ENCODE measurements at places on chromosomes 3 and 15.

DNA sequence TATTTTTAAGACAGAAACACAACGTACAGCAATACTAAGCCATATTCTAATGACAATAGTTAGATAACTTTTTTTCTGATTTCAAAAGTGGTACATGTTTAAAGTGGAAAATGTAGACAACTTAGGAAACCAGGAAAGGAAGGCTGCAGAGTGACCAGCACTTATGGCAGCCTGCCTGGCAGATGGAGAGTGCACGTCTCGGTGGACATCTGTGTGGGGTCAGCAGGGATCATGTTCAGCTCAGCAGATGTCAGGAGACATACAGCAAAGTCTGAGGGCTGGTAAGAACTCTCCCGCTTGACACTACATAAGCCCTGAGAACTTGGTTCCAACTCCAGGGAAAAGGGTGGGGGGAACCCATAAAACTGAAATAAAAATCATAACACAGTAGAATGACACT, 128.6 kb upstream of the ADPGK start:
- DNase-seq: no peak

GRCh38 chr15:92623435-92623834, 32.1 kb downstream of the FAM174B start:
- peak; percentile 20 for DNase-seq

DNA sequence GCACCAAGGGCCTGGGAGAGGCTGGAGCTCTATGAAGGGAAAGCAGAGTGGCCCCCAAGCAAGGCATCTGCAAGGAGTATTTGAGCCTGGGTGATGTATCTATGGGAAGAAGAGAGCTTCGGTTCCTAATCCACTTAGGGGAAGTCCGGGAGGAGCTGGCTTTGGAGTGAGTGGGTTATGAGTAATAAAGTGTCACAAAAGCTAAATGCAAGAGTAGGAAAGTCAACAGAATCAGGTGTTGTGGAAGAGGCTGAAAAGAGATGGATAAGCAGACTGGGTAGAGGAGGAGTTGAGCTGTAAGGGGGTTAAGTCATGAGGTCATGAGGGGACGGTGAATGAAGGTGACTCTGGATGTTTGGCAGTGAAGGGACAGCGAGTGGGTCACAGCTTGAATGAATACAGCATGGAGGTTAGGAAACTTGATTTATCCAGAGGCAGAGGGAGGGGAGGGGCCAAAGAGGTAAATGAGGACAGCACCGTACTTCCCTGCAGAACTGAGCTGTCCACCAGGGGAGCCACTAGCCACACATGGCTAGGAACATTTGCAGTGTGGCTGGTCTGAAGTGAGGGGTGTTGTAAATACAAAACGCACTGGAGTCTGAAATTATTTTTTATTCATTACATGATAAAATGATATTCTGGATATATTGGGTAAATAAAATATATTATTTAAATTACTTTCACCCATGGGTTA, 83.3 kb downstream of the ADCY5 start:
- DNase-seq: peak; percentile 19

DNA sequence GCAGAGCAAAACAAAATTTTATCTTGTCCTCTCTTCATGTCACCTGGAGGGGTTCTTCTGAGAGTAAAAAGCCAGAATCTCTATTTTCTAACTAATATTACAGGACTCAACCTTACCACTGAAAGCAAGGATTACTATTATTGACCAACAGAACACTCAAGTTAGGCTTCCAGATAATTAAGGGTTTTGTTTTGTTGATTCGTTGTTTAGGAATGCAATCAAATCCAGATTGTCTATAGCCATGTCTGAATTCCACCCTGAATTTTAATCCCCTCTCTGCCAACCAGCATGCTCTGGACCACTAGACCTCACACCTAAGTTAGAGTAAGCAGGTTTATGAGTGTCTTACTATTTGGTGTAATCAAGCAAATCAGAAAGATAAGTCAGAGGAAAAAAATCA, 90.7 kb downstream of the PEAK1 start:
- no peak for DNase-seq

DNA sequence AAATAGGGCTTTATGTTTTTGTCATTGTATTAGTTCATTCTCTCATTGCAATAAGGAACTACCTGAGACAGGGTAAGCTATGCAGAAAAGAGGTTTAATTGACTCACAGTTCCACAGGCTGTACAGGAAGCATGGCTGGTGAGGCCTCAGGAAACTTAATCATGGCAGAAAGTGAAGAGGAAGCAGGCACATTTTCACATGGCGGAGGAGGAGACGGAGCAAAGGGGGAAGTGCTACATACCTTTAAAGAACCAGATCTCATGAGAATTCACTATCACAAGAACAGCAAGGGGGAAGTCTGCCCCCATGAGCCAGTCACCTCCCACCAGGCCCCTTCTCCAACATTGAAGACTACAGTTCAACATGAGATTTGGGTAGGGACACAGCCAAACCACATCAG, 25.6 kb downstream of the CEP63 start:
- DNase-seq: no peak

GRCh38 chr3:35522450-35522849, 116.9 kb upstream of the ARPP21 start:
- no peak for DNase-seq

DNA sequence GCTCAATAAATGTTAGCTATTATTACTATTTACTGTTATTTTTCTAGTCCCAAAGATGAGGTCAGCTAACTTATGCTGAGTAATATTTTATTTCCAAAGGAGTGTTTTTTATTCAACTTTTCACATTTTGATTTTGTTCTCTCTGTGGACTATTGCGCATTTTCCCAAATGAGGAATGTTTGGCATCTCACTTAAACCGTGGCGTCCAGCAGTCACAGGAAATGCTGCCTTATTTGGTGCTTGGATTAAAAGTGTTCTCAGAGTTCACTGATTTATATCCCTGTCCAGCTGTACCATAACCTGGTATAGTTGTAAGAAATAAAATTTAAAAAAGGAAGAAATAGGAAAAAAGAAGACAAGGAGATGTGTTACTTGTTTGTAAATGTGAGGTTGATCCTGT, 166.8 kb downstream of the THSD4 start:
- DNase-seq: peak; percentile 15

DNA sequence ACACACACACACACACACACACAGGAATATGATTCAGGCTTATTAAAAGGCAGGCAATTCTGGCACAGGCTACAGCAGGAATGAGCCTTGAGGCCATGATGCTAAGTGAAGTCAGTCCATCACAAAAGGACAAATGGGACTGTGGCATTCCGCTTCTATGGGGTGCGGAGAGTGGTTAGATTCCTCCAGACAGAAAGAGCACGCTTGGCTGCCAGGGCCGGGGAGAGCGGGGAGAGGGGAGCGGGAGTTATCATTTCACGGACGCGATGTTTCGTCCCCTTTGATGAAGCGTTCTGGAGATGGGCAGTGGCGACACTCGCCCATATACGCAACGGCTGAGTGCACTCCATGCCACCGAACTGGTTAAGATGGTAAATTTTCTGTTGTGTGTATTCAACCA, 58.5 kb upstream of the FAM174B start:
- peak; percentile 7 for DNase-seq

GRCh38 chr3:23519314-23520208, 286.2 kb upstream of the UBE2E1 start:
- no peak for DNase-seq

DNA sequence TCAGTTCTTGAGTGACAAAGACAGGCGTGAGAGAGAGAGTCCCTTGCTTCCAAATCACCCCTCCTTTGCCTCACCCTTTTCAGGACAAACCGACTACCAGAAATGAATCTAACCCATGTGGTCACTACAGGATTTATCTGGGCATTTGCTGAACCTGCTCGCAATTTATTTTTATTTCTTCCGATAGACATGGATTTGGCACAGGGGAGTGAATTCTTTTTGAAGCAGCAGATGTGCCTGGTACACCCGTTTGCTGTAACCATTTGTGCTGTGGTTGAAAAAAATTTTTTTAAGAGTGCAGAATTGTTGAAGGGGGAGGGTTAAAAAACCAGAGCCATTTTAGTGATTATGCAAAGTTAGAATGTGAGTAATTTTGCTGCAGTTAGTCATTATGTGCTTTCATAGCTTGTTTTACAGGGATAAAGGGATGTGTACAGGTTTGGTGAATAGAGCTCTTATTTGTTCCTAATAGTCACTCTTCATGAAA, 442.0 kb downstream of the LPP start:
- DNase-seq: no peak

GRCh38 chr3:15292765-15293522, 39.4 kb downstream of the SH3BP5 start:
- peak; percentile 95 for DNase-seq

- DNase-seq: no peak
These were observed 69.9 kb downstream of the RGMA start for GRCh38 chr15:93019090-93019489.

GRCh38 chr3:120272286-120272685, 12.7 kb downstream of the GPR156 start:
- DNase-seq: no peak

DNA sequence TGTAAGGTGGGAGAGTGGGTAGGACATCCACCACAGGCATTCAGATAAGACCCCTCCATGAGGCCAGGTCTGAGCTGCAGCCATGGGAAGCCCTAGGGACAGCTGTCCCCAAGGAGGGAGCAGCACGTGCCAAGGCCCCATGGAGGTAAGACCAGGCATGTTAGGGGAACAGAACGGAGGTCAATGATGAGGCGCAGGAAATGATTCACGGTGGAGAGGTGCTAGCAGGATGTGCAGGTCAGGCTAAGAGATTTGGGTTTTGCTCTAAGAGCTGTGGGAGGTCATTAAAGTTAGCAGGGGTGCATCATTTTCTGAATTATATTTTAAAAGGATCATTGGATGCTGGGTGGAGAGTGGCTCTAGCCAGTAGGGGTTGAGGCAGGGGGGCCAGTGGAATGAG, 66.4 kb upstream of the SNRPA1 start:
- no peak for DNase-seq

- no peak for DNase-seq
These were observed 1398.6 kb upstream of the ALCAM start for GRCh38 chr3:103968131-103968530.

DNA sequence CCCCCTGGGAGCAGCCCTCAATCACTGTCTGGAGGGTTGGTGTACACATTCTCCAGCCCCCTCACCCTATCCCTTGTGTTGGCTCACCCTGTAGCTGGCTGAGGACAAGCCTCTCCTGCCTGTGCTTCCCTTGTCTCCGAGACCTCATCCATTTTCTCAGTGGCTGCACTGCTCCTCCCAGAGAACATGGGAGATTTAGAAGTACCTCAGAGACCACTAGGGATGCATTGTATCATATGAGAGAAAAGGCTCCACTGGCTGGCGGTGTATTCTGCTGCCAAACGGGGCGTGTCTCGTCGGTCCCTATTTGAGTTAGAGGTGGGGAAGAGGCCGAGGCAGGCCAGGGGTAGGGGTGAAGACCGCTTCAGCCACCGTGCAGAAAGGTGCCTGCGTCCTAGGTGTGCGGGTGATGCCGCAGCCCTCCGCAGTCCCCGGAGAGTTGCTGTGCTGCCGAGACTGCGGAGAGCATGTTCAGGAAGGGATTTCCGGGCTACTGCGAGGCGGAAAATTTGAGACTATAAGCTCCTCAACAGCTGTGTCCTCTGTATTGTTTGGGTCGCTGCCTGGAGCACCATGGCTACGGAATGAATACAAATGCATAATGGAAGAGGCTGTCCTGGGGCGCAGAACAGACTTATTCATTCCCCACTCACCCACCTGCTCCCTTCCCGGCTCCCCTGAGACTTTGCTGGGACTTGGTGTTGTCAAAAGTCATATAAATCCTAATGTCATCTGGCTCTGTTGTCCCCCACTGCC, 43.8 kb downstream of the SPSB4 start:
- DNase-seq: no peak

DNA sequence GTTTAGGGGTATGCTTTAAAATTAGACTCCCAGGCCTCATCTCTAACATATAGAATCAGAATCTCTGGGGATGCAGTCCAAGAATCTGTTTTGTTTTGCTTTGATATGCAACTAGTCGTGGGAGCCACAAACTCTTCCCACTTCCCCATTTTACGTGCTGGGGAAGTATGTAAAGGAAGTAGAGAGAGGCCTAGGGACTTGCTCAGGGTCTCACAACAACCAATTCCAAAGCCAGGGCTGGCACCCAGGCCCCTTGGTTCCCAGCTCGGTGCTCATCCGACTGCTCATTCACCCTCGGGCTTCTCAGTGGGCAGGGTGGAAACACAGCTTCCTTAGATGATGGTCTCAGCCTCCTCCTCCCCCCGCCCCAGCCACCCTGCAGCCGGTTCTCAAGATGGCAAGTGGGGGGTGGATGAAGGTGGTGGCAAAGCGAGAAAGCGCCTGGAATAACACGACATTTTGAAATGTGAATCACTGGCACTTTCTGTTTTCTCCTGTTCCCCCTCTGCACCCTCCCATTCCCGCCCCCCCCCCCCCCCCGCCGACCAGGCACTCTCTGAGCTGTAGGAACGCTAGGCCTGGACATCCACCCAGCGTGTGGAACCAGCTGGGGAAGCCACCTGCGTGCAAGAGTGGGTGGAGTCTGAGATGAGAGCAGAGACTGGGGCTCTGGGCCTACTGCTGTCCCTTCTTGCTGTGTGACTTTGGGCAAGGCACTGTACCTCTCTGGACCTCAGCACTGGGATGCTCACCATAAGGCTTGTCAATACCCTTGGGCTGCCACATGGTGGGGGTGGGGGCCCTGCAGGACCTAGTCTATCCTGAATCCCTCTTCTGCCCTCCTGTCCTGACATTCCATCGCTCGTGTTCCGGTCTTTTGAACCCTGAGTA, 214.5 kb downstream of the RPLP1 start:
- DNase-seq: peak; percentile 24

DNA sequence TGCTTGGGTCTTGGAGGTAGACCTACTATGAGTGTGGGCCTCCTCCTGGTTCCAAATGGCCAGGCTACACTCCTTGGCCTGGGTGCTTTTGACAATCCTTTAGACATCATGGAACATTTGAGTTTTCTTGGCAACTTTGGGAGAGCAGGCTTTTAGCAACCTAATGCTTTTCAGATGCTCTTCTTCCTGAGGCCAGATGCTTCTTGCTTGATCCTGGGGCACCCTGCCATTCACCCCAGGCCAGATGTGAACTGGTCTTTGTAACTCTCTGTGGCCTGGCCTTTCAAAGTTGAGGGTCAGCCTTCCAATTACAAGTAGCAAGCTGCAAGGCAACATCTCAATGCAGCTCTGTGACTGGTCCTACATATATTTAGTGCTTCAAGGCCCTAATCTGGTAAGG, 40.5 kb downstream of the RTP1 start:
- DNase-seq: no peak

- DNase-seq: no peak
These were observed 6.4 kb downstream of the SUCNR1 start for GRCh38 chr3:151879679-151880415.
